ENCODE measurements at places on chromosomes 3 and 15. TPM values are rescaled to one million over a fixed set of nuclear protein-coding genes. Genes with fewer than 3 reads are reported as not detected.

DNA sequence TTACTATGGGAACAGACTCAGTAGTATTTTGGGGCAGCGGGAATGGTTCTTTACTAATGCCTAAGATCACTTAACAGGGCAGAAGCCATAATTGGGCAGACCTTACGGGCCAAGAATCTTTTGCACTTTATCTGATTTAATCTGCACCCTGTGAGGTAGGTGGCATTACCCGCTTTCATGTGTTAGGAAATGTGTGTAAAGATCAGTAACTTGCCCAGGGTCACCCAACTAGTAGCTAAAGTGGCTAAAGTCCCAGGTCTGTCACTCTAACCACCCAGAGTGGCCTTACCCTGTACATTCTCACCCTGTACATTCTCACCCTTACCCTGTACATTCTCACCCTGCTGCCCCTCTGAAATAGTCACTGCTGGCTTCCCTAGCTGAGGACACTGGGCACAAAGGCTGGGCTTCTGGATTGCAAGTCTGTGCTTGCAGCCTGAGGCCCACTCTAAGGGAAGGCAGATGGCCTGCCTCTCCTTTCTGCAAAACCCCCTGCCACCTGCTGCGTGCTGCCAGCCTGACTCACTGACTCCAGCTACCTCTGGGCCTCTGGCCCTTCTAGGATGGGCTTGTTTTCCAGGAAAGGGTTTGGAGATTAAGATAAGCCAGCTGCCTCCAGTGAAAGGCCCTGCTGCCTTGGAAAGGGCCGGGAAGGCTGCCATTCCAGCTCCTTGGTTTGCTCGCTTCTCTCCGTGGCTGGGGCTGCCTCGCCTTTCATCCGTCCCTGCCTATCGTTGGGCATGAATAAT lies 37.5 kb upstream of the MYZAP start:
- no peak for DNase-seq

GRCh38 chr3:61776390-61776789 lies 215.0 kb downstream of the PTPRG start:
- no peak for DNase-seq

GOLGA8G gene
- total RNA-seq: not detected

DNA sequence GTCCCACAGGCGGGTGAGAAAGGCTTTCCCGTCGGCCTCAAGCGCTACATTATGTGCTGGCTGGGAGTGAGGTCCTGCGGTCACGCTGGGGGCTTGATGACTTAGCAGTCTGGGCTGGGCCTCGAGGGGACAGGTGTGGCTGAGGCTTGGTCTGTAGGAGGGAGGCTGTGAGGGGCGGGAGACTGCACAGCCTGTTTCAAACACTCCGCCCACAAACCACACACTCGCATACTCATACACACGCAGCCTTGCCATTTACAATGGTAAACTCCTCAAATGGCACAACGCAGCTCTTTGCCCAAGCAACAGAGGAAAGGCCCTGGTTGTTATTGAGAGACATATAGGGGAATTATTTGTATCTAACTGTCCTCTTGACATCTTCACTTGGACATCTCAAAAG lies 32.4 kb upstream of the RASGRF1 start:
- DNase-seq: no peak

UPK1B gene
- not detected for total RNA-seq

DNA sequence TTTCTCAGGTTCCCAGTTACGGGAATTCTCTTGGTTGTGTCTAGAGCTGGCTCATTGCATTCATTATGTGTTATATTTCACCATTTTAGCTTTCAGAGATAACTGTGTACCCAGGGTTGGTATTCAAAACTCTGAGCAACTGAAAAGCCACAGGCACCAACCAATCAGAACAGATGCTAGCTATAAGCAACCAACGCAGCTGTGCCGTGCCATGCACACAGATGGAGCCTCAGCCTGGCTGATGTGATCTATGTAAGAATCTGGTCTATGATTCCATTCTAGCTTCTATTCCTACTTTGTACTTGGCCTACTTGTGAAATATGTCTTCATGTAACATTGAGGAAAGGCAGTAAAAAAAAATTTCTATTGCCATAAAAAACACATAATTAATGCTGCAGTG lies 95.0 kb upstream of the CCDC80 start:
- no peak for DNase-seq

DNA sequence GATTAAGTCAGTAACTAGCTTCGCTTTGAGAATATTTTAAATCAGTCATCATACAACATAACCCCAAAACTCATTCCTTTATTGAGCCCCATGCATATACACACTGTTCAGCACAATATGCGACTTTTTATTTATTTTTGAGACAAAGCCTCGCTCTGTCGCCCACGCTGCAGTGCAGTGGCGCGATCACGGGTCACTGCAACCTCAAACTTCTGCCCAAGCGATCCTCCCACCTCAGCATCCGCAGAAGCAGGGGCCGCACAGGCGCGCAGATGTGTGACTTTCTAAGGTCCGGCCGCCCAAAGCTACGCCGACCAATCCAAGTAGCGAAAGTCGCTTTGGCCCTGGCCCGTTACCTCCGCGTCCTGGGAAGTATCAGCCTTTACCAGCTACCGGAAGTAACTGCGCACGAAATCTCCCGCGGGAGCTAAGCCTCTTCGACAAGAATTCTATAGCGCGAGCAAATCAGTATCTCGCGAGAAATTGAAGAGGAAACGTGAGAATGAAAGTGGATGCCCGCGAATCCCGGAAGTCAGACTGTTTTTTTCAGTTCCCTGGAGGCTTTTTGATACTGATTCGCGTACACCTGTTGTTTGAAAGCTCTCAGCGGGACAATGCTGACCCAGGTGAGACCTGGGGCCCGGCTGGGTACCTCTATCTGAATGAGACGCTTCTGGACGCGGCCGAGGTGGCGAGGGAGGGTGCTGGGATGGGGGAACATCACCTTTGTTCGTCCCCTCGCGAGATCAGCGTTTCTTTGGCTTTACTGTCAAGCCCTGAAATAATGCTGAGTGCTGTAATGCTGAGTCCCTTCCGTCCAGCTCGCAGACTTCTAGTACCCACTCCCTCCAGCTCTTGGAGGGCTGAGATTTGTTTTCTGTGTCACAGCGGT lies at the start of the genes DHFR2 and NSUN3:
Gene DHFR2 (minus strand): TSS at position 404 of the 892 bp plus-strand sequence. CDS start 1,405 bp downstream, outside the sequence.
Gene NSUN3 (plus strand): TSS at position 549 of the 892 bp plus-strand sequence. CDS start 66 bp downstream, at position 615.
- peak; percentile 92 for DNase-seq

Data from activated CD8-positive, alpha-beta memory T cell treated with anti-CD3 and anti-CD28 coated beads, Interleukin-2, amount 10 ng/mL, durations not matched to agents 7 days and 5 days (primary cell).